ENCODE measurements at places on chromosomes 12 and 14.

GRCh38 chr12:130161261-130162243 lies 712 bp upstream of the FZD10 start:
- peak; percentile 93 for DNase-seq

DNA sequence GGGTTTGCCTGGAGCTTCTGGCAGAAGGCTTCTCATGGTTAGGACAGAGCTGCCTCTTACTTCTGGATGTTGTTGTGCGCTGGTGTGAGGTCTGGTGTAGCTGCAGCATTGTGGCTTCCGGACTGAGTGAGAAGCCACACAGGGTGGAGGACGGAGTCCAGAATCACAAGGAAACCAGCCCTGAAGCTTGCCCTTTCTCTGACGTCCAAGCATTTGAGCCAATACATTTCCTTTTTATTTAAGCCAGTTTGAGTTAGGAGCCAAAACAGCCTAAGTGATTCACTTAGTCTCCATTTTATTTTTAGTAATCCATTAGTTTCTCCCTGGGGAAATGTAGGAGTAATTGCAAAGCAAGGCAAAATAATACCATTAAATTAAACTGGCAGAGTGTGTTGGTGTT lies 402.4 kb upstream of the RGS6 start:
- DNase-seq = no peak

GRCh38 chr12:121060149-121061001 lies 21.3 kb upstream of the OASL start:
- DNase-seq = peak; percentile 64

- no peak for DNase-seq
These were observed 7.0 kb downstream of the IFI27L2 start for GRCh38 chr14:94122438-94122837.

- no peak for DNase-seq
These were observed 679 bp downstream of the ARF6 start for GRCh38 chr14:49893309-49894213.

DNA sequence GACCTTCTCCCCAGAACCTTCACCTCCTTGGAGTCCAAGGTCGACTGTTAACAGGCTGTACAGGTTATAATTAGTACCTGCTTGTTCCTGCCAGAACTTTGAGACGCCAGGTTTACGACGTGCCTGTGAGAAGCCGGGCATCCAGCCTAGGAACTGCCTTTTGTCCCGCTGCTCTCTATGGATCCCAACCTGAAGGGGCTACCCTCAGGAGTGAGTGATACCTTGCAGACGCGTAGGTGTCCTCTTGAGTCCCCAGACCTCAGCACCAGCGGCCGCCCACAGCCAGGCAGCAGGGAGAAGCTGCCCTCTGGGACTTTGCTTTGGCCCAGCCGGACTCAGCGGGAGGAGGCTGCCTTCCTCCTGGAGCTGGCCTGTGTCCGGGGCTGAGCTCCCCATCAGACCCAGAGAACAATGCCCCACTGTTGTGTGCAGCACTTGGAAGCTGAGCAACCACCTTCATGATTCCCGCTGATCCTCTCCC lies 16.2 kb downstream of the SYNE3 start:
- no peak for DNase-seq

DNA sequence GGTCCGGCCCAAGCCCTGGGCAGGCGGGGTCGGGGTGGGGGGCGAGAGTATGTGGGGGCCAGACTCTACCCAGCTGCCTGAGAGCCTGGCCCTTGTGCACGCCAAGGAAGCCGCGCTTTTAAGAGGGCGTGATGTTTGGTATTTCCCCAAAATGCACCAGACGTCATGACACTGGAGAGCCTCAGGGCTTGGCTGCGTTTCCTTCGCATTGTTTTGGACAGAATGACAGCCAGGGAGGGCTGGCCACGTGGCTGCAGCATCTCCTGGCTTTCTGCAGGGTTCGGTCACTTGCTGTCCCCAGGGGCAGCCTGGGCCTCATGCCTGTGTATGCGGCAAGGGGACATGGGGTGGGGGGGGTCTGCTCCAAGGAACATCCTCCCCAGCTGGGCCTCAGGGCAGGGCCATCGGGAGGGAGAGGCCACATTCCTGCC lies 16.1 kb upstream of the NUDT14 start:
- peak; percentile 79 for DNase-seq

All from ELF-1 (cell line).